Mucosa of gallbladder (tissue), 1 donor: ENCODE measurements at places on chromosomes 7 and 10. TPM values are rescaled to one million over a fixed set of nuclear protein-coding genes. Genes with fewer than 3 reads are reported as not detected.
A peak's percentile ranks its signal among the peaks of the same experiment; 100 is the strongest.

- DNase-seq, result peak; percentile 34
These were observed 79.5 kb upstream of the FAM133B start for GRCh38 chr7:92669616-92670165.

- no peak for DNase-seq
These were observed 14.6 kb downstream of the PPIF start for GRCh38 chr10:79361726-79362397.

DNA sequence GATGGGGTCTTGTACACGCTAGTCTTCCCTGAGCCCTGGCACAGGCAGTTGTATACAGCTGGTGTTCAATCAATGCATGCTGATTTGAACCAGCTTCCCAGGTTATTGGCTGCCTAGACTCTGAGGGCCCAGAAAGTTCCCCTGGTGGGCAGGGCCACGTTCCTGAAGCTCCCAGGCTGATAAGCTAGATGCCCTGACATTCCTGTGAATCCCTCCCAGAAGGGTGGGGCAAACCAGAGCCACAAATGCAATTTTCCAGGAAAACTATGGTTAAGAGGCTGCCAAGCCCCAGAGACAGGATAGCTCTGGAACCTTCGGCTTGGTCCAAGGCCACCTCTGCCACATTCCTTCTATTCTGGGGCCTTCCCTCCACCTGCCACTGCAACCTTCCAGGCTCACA lies 78.2 kb downstream of the FAM53B start:
- no peak for DNase-seq

GRCh38 chr7:152660021-152660420 lies 15.9 kb downstream of the XRCC2 start:
- DNase-seq, result no peak

- DNase-seq, result no peak
These were observed 28.6 kb upstream of the RASGEF1A start for GRCh38 chr10:43295436-43295835.

- no peak for DNase-seq
These were observed 90.8 kb downstream of the JCAD start for GRCh38 chr10:29968585-29968984.

The PODXL gene
- 32.5 TPM for total RNA-seq

The KCND2 gene
- total RNA-seq, result 6.0 TPM

The SYT15 gene
- 1.4 TPM for total RNA-seq
